Non-pigmented ciliary epithelial cell (primary cell): ENCODE measurements at places on chromosomes 6 and 20.

DNA sequence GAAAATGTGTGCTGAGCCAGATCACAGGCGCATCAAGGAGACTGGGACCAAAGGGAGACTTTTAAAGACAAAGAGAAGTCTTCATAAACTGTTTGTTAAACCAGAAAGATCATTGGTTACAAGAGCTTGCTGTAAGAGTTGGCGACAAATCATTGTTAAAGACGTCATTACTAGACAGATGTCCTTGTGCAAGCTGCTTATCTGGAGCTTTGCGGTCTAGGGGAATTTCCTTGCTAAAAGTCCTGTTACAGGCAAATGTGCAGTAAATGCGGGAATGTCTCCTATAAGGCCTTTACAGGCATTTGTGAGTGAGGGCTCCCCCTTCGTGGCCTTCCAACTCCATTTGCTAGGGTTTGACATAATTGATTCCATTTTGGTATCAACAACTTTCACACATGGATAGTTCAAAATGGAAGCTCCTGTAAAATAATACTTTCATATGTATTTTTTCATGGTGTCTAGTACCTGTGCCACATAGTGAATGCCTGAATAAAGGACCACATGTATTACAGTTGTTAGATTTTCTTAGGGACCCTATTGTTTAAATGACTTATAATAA lies 362.4 kb downstream of the UTRN start:
- no peak for DNase-seq

DNA sequence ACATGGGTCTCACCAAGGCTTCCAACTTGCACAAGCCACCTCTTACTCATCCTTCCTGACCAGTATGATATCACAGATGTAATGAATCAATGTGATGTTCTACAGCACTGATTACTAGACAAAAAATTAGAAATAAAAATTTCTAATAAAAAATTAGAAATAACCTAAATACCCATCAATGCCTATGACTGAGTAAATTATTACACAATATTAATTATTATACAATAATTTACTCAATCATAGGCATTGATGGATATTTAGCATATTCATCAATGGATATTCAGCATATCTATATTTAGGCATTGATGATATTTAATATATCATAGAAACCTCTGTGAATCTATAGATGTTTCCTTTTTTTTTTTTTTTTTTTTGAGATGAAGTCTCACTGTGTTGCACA lies 43.2 kb upstream of the MBOAT1 start:
- no peak for DNase-seq

DNA sequence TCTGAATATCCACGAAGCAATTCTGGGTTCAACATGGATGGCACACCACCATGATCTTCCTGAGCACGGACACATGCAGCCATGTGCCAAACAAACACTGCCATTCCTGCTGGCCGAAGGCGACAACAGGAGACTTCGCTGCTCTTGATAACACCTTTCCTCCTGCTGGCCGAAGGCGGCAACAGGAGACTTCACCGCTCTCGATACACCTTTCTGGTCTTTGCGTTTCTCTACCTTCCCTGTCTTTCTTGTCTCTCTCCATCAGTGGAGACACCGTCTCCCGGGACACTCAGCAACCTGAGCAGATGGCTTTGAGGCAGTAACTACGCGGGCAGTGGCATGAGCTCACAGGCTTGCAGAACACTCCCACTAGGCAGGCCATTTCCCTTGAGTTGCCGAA lies 54.9 kb upstream of the MPC1 start:
- no peak for DNase-seq

GRCh38 chr6:38861926-38862401 lies 146.9 kb downstream of the DNAH8 start:
- no peak for DNase-seq

DNA sequence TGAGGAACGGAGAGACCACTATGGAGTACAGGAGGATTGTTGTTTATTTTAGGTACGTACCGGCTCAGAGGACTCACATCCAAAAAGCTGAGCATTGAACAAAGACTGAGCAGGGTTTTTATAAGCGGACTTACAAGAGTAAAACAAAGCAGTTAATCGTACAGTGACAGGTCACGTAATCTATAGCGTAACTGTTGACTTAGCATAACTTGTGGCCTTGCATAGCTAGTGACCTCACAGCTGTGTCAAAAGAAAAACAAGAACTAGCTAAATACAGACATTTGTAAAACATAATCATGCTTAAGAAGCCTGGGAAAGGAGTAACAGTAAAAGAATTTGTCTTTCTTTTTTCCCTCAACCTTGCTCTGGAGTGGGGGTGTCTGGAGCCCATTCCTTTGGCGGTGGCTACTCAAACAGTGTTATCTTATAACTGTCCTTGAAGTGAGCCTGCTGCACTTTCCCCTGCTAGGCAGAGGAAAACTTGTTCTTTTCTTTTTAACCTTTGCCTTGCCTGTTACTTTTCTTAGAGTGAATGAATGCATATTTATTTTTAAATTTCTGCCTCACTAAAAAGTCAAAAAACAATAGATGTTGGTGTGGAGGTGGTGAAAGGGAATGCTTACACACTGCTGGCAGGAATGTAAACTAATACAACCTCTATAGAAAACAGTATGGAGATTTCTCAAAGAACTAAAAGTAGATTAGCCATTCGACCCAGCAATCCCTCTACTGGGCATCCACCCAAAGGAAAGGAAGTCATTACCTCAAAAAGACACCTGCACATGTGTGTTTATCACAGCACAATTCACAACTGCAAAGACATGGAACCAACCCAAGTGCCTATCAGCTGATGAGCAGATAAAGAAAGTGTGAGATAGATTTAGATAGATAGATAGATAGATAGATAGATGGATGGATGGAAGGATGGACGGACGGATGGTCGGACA lies 109.0 kb downstream of the TAF4 start:
- no peak for DNase-seq

DNA sequence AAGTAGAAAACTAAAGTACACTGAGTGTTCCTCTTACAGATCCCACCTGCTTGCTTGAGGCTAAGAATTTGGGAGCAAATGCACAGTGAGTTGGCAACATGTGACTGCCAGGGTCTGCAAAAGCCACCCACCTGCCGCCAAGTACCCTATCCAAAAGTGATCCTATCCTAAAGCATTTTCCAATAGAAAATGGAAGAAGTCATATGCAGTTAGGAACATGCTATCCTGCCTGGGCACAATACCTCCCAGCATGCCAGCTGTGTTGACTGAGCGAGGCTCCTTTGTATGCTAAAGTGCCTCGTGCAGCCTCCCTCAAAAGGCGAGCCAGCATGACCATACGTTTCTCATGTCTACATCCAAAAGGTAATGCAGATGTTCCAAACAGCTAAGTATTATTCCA lies 52.7 kb downstream of the TRAF3IP2 start:
- DNase-seq: no peak

- no peak for DNase-seq
Measured at GRCh38 chr6:167157863-167158262, at the start of gene GPR31. TSS of gene GPR31 (minus strand) at chr6:167157980. CDS start at chr6:167157831, 149 bp downstream.

DNA sequence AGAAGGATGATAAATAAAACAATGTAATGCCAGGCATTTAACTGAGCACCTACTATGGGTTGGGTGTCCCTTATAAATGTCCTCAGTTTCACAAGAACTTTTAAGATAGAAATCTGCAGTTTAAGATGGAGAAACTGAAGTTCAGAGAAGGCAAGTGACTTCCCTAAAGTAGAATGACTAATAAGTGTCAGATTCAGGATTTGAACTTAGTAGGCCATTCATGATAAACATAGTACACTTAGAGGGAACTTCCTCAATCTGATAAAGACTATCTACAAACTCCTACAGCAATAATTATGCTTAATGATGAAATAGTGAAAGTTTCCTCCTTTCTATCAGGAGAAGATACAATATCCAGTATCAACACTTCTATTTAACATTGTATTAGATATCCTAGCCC lies 43.9 kb downstream of the NCR2 start:
- no peak for DNase-seq

DNA sequence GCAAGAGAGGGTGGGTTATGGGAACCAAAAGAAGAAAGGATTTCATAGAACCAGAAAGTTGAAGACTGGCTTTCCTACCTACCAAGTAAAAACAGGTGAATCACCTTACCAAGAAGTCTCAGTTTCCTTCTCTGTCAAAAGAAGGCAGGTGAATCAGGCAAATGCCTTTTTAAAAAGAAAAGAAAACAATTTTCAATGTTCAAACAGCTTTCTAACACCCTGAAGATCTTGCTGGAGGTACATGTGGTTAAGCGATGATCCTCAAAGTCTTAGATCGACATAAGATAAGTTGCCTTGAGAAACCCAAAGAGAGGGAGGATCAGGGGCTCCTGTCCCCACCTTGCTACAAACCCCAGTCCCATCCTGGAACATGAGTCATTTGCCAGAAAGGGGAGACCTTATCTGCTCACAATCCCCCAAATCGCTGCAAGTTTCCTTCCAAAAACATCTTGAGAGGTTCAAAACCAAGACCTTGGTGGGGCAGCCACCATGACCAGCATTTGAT lies 71.6 kb downstream of the NFATC2 start:
- DNase-seq: no peak

DNA sequence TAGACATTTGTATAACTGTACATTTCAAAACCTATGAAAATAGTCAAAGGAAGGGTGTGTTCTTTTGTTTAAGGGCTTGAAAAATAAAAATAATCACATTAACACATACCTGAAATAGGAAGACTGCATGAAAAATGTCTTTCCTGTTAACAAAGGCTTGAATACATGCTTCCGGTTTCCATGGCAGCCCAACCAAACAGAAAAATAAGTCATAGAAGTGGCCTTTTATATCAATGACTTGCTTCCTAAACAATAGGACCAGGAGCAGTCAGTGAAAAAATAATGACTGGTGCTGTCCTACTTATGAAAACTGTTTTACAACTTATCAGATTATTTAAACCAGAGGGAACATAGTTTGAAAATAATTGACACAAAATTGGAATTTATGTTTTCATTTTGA lies 412.6 kb upstream of the PLCB4 start:
- DNase-seq: no peak

GRCh38 chr6:169935348-169935718 lies 183.9 kb downstream of the ERMARD start:
- DNase-seq: no peak

DNA sequence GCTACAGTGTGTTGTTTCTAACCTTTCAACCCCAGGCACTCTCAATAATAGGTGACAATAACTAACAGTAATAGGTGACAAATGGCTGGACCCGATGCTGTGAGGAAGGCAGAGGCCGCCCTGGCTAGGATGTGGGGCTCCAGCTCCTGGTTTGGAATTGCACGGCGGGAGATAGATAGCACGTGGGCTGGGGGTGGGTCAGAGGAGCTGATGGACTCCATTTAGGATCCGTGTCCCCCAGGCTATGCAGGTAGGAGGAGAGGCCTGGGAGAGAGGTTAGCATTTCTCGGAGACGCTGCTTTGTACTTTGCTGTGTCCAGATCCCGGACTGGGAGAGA lies 61.4 kb downstream of the EZR start:
- no peak for DNase-seq

DNA sequence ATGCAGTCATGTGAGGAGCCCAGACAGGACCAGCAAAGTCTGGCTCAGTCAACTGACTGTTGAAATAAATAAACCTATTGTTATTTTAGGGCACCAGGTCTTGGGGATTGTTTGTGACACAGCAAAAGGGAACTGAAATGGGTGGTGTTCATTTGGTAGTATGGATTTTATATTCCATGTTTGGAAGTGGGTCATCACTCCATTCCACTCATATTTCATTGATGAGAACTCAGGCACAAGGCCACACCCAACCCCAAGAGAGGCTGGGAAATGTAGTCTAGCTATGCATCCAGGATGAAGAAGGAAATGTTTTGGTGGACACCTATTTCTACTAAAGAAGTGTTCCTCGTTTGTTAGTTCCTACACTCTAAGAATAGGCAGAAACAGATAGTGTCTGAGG lies 64.9 kb upstream of the BTBD3 start:
- DNase-seq: no peak

- DNase-seq: no peak
Measured at GRCh38 chr6:83590416-83590815, 78.1 kb downstream of the PRSS35 start.

GRCh38 chr6:156598071-156598854 lies 178.9 kb upstream of the ARID1B start:
- DNase-seq: no peak

DNA sequence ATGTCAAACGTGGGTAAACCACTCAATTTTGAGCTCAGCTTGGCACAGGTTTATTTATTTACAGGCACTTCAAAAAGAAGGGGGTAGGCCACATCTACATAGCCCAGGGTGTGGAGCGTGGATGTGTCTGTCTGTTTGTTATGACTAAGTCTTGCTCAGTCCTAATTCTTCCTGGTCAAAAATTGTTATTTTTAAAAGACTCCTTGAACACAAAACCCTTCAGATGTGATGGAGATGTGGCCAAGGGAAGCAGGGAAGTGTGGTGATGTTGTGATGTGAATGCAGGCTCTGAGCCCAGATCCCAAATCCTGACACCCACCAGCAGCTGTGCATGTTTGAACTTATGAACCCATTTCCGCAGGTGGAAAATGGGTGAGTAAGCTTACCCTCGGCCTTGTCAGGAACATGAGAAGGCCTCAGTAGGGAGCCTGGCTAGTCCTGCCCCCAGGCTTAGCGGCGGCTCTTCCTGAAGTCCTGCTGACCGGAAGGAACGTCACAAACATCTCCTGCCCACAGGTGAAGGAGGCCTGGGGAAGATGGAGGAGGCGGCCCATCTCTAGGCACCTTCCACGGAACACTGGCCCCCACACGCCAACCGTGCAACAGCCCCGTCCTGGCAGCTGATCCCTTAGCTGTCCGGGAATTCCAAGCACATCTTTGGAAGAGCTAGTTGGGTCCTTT lies 119.7 kb downstream of the MYLK4 start:
- DNase-seq: peak; percentile 79

GRCh38 chr6:72649032-72649984 lies 27.4 kb downstream of the KCNQ5 start:
- DNase-seq: peak; percentile 63

DNA sequence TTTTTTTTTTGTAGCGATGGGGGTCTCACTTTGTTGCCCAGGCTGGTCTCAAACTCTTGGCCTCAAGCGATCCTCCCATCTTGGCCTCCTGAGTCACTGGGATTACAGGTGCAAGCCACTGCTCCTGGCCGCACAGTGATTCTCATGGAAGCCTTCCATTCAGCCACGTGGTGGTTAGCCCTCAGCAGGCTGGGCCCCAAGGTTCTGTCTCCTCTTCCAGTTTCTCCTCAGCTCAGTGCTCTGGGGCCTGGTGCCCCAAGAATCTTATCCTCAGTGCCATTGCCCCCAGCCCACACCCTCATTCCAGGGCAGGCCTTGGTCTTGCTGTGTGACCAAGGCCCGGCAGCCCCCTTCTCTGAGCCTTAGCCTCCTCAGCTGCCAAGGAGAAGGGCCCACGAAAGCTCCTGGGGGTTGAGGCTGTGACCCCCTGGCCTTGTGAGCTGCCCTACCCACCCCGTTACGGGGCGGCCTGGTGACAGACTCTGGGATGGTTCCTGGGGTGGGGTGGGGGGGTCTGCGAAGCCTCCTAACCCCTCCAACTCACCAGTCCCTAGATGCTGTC lies 16.4 kb downstream of the SRC start:
- no peak for DNase-seq

- no peak for DNase-seq
Measured at GRCh38 chr20:663315-664090, 10.5 kb upstream of the SRXN1 start.

GRCh38 chr20:56411759-56412472 lies at the start of gene CASS4:
TSS of gene CASS4 (plus strand) at chr20:56412260. CDS start at chr20:56412459, 199 bp downstream.
- DNase-seq: peak; percentile 57

GRCh38 chr6:11423667-11424066 lies 113.9 kb upstream of the TMEM170B start:
- DNase-seq: no peak
